ENCODE measurements at places on chromosomes 3 and 15. TPM values are rescaled to one million over a fixed set of nuclear protein-coding genes. Genes with fewer than 3 reads are reported as not detected.

Gene CHRNA5
- total RNA-seq, result 1.6 TPM

Gene AADACL2
- not detected for total RNA-seq

Gene CYP8B1
- not detected for total RNA-seq

Gene ZNF660
- total RNA-seq, result 12.5 TPM

Gene SAMD7
- not detected for total RNA-seq

Gene SNX33
- 16.0 TPM for total RNA-seq

Gene CYP1A1
- total RNA-seq, result not detected

Gene EFCAB12
- 1.8 TPM for total RNA-seq

All from ovary (tissue), 10 donors.